CD4-positive, alpha-beta T cell treated with Interleukin-15 for 4 hours (primary cell): ENCODE measurements at places on chromosomes 1 and 21.
A peak's percentile ranks its signal among the peaks of the same experiment; 100 is the strongest.

DNA sequence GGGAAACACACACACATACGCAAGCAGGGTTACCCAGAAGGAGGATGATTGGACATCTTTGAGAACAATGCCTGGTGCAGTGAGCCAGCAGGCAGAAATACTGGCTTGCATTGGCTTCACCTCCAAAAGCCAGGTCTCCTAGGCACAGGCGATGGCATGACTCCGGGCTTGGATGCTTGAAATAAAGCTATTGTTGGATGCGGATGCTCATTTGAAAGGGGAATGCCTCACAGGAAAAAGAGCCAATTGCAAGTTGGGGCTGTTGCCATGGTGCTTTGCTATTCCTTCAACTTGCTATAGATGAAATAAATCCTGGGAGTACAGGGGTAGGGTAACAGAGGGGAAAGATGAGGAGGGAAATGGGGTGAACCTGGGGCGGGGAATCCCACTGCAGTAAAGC is 180.7 kb upstream of the SGIP1 start:
- no peak for DNase-seq

DNA sequence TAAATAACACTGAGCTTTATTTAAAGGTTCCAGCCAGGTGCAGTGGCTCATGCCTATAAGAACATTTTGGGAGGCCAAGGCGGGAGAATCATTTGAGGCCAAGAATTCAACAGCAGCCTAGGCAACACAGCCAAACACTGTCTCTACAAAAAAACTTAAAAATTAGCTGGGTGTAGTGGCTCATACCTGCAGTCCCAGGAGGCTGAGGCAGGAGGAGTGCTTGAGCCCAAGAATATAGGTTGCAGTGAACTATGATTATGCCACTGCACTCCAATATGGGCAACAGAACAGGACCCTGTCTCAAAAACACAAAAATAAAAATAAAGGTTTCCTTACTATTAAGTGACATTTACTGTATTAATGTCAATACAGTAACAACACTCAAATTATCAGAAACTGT is 2.1 kb downstream of the TAF12 start:
- DNase-seq: peak; percentile 39

DNA sequence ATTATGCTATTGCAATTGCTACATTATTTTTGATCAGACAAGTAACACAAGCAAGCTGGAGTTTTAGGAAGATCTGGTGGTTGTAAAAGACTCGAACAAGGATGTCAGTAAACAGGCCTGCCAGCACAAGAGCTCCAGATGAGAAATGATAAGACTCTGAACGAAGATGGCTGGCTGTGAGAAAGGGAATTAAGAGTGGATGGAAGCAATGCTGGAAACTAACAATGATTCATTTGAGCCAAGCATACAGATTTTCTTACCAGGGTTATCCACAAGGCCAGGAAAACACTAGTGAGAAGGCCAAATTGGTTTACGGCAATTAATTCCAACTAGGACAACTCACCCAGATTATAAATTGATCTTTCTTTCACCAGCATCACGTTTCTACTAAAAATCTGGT is 54.2 kb downstream of the NRIP1 start:
- DNase-seq: no peak

DNA sequence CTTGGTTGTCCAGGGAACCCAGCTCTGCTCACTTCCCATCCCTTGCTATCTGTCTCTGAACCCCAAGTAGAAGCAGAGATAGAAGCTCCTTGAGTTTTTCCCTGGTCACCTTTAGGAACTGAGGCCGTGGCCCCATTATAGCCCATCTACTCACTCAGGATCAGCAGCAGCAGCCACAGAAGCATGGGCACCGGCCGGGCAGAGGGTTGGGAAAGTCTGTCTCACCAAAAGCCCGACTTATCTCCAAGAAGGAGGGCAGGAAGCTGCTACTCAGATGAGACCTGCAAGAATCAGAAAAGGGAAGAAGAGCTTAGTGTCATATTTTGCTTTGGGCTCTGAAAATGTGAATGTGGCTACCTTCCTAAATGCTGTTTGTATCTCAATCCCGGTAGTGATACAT is 264 bp downstream of the FCRL3 start:
- no peak for DNase-seq

GRCh38 chr1:9279172-9279840 is 13.4 kb upstream of the SPSB1 start:
- DNase-seq: no peak

GRCh38 chr1:204493984-204494280 is 673 bp downstream of the PIK3C2B start:
- peak; percentile 43 for DNase-seq
